MCF 10A (cell line): ENCODE measurements at places on chromosomes 16 and 17. TPM values are rescaled to one million over a fixed set of nuclear protein-coding genes. Genes with fewer than 3 reads are reported as not detected.

- DNase-seq: peak; percentile 87
Measured at GRCh38 chr16:30628628-30629540, 18.7 kb upstream of the ZNF689 start.

GRCh38 chr16:58848662-58849002 lies 114.5 kb upstream of the GOT2 start:
- no peak for DNase-seq

- no peak for DNase-seq
Measured at GRCh38 chr16:61435346-61435745, 600.9 kb downstream of the CDH8 start.

DNA sequence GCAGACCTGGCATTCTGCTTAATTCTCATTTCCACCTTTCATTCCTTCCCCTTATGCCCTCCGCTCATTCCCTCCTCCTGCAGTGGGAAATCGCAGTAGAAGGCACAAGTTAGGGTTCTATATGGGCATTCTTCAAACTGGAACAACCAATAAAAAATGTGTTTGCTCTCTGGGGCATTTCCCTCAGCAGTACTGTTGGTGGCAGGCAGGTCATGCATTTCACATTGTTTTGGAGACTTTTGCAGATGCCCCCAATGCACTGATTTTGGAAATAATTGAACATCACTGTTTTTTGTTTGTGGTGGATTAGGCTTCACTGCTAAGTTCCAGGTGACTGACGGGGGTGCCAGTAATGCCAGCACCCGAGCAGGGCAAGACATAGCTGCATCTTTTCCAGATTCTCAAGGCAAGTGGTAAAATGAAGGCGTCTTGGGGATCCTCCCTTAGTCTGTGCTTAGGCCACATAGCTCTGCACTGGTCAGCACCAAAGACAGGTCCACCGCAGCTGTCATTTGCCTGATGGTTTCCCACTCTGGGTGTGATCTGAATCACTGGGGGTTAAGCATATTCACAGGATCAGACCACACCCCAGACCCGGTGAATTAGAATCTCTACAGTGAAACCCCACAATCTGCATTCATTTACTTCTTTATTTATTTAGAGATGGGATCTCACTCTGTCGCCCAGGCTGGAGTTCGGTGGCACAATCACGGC lies 304.5 kb downstream of the CPPED1 start:
- DNase-seq: no peak

The RGS9 gene
- total RNA-seq: 0.49 and 0.61 TPM in 2 replicates

The POLR2C gene
- 43.3 and 44.8 TPM in 2 replicates for total RNA-seq

The SDR42E1 gene
- 7.8 and 8.4 TPM in 2 replicates for total RNA-seq

The EVPLL gene
- 0.70 and 0.88 TPM in 2 replicates for total RNA-seq

- DNase-seq: no peak
Measured at GRCh38 chr17:4973256-4974114, 5.9 kb upstream of the SPAG7 start.

- DNase-seq: no peak
Measured at GRCh38 chr16:72355561-72355960, 183.6 kb upstream of the PMFBP1 start.

The PRR15L gene
- total RNA-seq: not detected in 2 replicates

The PRDM7 gene
- not detected in 2 replicates for total RNA-seq

DNA sequence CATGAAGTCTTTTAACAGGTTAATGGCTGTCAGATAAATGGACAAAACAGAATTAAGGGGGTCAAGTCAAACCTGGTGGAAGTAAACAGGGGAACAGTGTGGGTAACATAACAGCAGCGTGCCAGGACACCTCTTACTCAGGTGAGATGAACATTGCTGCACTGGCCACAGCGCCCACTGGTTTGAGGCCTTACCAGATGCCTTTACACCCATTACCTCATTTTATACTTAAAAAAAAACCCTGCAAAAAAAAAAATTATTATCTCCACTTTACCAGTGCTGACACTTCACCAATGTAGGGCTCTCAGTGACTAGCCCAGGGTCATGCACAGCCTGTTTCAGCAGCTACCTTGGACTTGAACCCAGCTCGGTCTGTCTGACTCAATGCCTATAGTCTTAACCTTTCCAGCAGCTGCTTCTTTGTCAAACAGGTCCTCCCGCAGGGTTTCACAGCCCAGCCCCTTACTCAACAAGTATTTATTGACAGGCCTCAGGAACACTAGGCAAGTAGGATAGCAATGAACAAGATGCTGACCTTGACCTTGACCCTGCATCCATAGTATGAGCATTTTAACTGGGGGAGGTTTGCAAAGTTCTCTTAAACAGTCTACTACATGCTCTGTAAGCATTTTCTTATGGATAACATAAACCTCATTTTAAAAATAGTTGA lies 30.2 kb downstream of the CMTM3 start:
- no peak for DNase-seq

- no peak for DNase-seq
Measured at GRCh38 chr16:88196471-88197400, 186.0 kb upstream of the ZNF469 start.

The PRSS33 gene
- total RNA-seq: not detected in 2 replicates

DNA sequence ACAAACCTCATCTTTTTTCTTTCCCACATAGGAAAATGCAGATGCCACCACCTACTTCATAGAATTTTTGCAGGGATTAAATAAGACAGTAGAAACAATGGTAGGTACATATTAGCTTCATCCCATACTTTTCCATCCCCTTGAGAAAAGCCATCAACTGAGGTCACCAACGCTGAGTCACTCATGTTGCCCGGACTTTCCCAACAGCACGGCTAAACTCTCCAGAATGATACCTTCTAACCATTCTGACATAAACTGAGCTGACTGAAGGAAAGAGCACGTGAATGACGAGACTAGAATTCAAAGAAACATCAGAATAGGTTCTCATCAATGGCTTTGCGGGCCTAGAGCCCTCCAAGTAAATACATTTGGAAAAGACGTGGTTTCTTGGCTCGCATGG lies 146.0 kb upstream of the RCVRN start:
- DNase-seq: no peak

- no peak for DNase-seq
Measured at GRCh38 chr17:4509401-4509800, 10.7 kb downstream of the SPNS2 start.

- DNase-seq: no peak
Measured at GRCh38 chr17:45345554-45346215, 28.9 kb upstream of the MAP3K14 start.

The WNK4 gene
- 2.3 and 5.4 TPM in 2 replicates for total RNA-seq

GRCh38 chr17:75763613-75764416 lies 1.2 kb downstream of the GALK1 start:
- no peak for DNase-seq

DNA sequence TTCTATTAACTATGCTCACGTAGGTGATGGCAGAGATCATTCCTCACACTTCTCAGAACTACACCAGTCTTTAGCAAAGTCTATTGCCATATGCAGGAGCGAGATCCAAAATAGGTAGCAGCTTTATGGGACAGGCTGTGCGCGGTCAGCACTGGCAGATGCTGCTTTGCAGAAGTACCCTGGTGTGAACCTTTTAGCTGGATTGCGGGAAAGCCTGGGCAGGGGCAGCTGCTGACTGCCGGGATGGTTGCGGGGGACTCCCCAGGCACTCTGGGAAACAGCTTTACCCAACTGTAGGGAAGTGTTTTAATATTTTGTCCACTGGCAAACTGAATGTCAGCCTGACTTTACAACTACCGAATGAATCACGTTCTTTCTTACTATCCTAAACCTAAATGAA lies 251.3 kb downstream of the HS3ST3A1 start:
- DNase-seq: no peak

GRCh38 chr16:64762211-64762610 lies 359.7 kb downstream of the CDH11 start:
- no peak for DNase-seq

The SLC5A11 gene
- total RNA-seq: not detected in 2 replicates

DNA sequence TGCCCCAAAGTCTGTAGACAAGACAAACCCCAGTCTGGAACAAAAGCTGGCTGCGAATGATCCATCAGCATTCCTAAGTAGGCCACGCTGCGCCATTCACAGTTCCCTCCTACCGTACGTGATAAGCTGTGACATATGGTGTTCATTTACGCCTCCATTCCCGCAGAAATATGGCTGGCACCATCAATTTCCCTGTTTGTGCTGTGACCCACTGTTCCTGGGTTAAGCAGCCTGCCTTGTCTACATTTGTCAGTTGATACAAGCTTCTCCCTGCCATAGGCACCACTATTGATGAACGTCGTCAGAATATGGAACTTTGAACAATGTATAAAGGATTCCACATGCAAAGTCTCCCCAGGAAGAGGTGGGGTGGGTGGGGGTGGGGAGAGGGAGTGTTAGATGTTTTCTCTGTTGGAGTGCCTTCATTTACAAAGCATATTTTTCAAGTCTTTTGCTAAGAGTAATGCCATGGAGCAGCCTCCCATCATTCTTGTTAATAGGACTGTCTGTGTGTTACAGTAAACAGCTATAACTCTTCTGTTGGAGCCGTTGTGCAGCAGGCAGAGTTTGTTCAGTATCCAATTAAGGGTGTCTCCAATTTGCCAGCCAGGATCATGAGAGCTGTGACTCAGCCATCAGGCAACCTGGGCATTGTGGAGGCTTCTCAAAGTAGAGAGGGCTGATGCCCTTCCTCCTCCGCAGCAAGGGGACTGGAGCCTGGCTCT lies 294.6 kb downstream of the TMEM114 start:
- no peak for DNase-seq

GRCh38 chr17:4838309-4838785 lies 5.2 kb downstream of the MINK1 start:
- DNase-seq: no peak

DNA sequence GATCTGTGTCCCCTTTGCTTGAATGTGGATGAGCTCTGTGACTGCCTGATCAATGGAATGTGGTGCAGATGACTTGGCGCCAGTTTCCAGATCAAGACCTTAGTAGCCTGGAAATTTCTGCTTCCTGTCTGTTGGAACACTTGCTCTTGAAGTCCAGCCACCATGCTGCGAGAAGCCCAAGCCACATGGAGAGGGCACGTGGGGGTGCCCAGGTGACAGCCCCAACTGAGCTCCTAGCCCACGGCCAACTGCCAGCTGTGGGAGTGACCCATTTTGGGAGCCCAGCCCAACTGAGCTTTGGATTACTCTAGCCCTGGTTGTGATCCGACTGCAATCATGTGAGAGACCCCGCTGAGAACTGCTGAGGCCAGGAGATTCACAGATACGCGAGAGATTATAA lies 3.3 kb upstream of the ITGAM start:
- DNase-seq: no peak

DNA sequence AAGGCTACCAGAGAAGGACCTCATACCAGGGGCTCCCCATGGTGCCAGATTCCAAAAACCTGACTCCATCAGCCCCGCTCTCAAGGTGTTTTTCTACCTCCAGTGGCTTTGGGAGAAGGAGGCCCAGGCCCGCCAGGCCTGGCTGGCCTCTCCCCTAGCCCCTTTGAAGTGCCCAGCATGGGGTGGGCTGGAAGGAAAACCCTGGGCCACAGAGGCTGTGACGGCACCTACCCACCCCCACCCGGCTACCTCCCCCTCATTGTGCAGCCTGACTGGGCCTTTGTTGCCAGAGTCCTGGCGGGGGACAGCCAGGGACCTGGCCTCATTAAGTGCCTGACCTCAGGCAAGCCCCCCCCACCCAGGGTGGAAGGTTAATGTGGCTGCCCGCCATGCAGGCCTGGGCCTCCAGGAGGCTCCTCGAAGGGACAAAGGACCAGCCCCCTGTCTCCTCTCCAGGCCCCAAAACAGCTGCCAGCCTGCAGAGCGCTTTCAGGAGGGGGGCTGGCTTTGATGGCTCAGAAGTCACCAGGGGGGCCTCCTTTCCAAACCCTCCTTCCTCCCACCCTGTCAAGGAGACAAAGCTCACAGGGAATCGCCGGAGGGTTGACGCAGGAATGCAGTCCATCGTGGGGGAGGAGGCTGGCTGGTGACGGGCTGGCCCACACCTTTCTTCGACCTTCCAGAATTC lies 159.4 kb downstream of the ZNF423 start:
- no peak for DNase-seq

DNA sequence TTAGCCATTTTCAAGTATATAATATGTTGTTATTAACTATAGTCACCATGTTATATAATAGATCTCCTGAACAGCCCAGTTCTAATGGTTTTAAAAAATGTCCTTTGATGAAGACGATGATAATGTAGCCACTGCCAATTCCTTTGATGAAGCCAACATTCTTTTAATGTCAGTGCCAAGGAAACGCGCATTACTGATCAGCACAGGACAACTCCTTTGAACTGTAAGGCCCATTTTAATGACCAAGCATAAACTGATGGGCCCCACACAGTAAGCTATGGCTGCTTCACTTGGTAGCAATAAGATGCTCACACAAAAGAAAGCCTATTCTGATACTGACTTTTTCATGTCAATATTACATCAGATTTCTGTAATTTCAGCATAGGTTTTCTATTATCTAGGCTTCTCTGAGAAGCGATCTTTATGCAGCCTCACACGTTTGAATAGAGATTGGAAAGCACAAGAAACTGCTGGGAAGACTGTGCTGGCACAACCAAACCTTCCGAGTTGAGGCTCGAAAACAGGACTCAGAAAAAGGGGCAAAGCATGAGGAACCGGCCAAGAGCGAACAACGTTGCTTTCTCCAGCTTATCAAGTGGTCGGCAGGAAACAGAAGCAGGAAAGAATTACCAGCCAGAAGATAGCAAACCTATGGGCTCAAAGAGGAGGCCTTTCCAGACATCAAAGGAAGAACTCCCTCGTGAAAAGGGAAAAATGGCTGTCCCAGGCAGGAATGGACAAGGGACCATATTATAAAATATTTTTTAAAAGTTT lies 19.4 kb downstream of the ERN1 start:
- no peak for DNase-seq

DNA sequence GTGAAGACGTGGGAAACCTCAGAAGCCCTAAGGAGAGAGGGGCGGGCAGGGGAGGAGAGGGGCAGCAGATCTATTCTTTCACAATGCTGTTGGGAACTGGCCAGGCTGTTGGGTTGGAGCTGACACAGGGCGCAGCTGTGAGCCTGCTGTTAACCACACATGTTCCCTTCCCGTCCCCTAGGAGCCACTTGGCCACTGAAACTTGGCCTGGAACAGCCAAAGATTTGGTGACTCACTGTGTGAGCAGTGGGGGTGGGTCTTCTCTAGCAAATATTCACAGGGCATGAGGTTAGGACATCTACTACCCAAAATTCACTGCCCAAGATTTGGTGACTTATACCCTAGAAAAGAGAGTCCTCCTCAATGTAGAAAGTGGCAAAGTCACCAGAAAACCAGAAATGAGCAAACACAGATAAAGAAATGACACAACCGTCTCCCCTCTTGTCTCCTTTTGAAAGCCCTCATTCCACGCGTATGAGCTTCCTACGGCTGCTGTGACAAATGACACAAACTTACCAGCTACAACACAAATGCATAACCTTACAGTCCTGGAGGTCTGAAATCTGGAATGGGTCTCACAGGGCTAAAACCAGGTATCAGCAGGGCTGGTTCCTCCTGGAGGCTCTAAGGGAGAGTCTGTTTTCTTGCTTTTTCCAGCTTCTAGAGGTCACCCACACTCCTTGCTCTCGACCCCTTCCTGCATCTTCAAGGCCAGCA lies 6.3 kb downstream of the TBC1D16 start:
- peak; percentile 95 for DNase-seq

DNA sequence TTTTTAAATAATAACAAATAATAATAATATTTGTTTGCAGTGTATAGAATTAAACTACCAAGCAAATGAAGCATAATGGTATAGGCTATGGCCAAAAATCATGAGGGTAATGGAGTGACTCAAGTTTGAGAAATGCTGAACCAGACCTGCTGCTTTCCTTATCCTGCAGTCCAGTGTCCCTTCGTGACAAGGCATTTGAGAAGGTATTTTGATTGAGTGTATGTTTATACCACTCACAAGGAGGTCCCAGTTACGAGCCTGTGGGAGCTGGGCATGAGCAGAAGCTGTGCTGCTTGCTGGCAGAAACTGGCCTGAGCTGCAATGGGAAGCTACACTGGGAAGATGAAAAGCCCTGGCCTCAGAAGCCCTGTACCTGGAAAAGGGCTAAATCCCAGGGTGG lies 50.3 kb downstream of the GNAO1 start:
- no peak for DNase-seq

The ABCA8 gene
- 0.81 and 1.5 TPM in 2 replicates for total RNA-seq
